Frontal cortex (tissue), 4 donors: ENCODE measurements at places on chromosomes 4 and X.

- DNase-seq, result no peak
Observed at GRCh38 chr4:142719854-142720541, 126.1 kb downstream of the INPP4B start.

DNA sequence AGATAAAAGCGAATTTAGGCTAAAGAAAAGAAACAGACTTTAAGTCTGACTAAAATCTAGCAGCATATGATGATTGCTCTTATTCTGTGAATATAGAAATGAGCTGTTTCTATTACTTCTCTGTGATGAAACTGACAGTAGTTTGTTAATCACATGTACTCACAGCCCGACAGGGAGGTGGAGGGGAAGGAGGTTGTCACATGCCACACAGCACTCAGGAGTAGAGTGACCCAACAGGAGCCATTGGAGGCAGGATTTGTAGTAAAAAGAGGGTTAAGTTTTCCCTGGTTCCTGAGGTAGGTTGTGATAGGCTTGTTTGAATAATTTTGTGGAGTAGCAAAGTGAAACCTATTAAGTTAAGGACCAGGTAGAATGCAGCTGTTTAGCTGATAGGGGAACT is 495.9 kb downstream of the CENPC start:
- DNase-seq, result no peak

DNA sequence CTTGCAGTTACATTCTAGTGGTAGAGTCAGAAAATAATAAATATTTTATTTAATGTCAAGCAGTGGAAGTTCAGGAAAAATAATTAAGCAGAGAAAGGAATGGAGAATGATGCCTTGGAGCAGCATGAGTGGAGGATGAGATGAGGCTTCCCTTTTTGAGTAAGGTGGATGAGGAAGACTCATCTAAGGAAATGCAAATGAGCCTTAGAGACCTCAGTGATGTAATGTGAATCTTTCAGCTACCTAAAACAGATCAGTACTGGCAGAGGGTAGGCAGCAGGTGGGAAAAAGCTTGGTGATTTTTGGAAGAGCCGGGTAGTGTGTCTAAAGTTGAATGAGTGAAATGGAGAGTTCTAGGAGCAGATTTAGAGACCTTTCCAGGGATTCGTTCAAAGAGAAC is 118.2 kb downstream of the GRID2 start:
- DNase-seq, result no peak

DNA sequence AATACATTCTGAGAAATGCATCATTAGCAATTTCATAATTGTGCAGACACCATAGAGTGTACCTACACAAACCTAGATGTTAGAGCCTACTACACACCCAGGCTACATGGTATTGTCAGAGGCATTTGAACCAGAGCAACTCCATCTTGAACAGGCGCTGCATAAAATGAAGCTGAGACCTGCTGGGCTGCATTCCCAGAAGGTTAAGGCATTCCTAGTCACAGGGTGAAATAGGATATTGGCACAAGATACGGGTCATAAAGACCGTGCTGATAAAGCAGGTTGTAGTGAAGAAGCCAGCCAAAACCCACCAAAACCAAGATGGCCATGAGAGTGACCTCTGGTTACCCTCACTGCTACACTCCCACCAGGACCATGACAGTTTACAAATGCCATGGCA is 116.4 kb downstream of the LARP7 start:
- no peak for DNase-seq

GRCh38 chrX:93637591-93637990 is 35.8 kb downstream of the NAP1L3 start:
- DNase-seq, result no peak

- no peak for DNase-seq
Observed at GRCh38 chrX:109347632-109348031, 134.3 kb downstream of the GUCY2F start.

DNA sequence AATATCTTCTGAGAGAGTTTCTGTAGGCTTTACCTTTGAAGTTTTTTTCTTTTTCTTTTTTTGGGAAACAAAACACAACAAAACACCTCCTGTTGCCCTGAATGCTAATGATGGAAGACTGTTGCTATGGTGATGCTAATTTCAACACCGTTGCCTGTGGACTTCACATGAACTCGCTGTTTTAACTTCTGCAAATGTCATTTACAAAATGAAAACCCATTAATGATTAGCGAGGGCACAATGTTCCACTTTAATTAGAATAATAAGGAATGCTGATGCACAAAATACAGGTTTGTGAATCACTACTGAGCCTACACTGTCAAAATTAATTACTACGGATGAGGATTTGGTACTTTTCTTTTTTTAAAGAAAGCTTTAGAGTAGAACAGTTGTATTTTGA is 227.1 kb upstream of the FTHL17 start:
- DNase-seq, result no peak

DNA sequence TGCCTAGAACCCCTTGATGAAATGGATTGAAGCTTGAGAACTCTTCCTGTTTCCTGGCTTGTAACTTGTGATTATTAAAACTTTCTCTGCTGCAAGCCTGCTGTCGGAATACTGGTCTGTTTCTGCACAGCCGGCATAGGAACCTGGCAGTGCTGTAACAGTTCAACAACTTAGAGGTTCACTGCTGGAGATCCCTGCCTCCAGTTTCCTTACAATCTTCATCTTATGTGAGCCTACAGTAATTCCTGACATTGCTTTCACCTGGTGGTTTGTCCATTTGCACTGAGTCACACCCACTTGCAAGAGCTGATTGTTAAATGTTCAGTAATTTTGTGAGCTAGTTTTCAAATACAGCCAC is 1.3 kb upstream of the SEPSECS start:
- no peak for DNase-seq

GRCh38 chr4:15832523-15833451 is 54.7 kb downstream of the CD38 start:
- DNase-seq, result no peak

- DNase-seq, result no peak
Observed at GRCh38 chrX:135437867-135438733, 16.4 kb downstream of the SMIM10L2A start.

DNA sequence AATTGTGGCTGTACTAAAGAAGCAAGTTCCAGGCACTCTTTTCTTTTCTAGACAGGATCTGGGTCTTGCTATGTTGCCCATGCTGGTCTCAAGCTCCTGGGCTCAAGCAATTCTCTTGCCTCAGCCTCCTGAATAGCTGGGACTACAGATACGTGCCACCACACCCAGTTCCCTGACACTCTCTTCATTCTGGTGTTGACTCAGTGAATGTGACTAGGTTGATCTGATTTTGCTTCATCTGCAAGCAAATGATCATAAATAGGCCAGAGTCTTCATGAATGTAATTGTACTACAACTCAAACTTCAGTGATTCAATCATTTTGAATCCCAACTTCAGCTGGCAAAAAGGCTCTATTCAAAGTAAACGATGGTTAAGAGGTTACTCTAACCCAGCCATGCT is 78.5 kb downstream of the APBB2 start:
- no peak for DNase-seq

- DNase-seq, result no peak
Observed at GRCh38 chrX:35098419-35098818, 155.8 kb downstream of the FAM47B start.

GRCh38 chr4:159856451-159856850 is 753.6 kb downstream of the RAPGEF2 start:
- no peak for DNase-seq

DNA sequence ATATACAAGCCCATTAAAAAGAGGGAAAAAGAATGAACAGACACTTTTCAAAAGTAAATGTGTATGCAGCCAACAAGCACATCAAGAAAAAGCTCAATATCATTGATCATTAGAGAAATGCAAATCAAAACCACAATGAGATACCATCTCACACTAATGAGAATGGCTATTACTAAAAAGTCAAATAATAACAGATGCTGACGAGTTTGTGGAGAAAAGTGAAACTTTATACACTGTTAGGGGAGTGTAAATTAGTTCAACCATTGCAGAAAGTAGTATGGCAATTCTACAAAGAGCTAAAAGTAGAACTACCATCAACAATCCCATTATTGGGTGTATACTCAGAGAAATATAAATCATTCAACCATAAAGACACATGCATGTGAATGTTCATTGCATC is 203.0 kb downstream of the ARAP2 start:
- DNase-seq, result no peak

- DNase-seq, result no peak
Observed at GRCh38 chr4:156749426-156750403, 221.9 kb downstream of the PDGFC start.

DNA sequence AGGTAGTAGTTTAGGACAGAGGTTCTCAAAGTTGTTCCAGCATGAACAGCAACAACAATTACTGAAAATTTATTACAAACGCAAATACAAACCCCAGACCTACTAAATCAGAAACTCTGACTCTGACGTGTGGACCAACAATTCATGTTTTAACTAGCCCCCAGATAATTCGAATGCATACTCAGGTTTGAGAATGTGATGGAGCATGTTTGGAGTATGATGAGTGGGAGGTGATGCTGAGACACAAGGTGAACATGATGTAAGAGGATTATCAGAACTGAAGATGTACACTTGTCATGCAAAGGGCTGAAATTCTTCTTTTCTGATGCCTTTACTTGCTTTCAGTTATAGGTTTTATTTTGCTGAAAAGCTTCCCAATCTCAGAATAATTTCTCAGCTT is 323.0 kb downstream of the INPP4B start:
- no peak for DNase-seq

GRCh38 chr4:1862055-1862911 is 6.3 kb upstream of the LETM1 start:
- no peak for DNase-seq

DNA sequence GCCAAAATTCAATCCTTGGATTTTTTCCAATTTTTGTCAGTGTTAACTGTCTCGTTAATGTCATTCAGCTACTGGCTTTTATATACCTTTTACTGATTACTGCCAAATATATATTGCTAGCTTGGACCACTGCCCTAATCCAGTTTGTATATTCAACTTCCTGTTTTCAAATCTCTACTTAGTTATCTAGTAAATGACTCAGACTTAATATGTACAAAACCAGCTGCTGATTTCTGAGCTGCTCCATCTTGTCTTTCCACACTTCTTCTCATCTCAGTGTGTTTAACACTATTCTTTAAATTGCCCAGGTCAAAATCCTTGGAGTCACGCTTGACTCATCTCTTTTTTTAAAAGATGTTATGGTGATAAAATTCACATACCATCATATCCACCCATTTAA is 1196.7 kb downstream of the RAPGEF2 start:
- no peak for DNase-seq

- DNase-seq, result no peak
Observed at GRCh38 chr4:39928538-39928937, 49.2 kb downstream of the PDS5A start.
